ENCODE measurements at places on chromosomes 16 and 17.

- no peak for DNase-seq
Observed at GRCh38 chr17:74754832-74755231, 6.4 kb downstream of the NHERF1 start.

DNA sequence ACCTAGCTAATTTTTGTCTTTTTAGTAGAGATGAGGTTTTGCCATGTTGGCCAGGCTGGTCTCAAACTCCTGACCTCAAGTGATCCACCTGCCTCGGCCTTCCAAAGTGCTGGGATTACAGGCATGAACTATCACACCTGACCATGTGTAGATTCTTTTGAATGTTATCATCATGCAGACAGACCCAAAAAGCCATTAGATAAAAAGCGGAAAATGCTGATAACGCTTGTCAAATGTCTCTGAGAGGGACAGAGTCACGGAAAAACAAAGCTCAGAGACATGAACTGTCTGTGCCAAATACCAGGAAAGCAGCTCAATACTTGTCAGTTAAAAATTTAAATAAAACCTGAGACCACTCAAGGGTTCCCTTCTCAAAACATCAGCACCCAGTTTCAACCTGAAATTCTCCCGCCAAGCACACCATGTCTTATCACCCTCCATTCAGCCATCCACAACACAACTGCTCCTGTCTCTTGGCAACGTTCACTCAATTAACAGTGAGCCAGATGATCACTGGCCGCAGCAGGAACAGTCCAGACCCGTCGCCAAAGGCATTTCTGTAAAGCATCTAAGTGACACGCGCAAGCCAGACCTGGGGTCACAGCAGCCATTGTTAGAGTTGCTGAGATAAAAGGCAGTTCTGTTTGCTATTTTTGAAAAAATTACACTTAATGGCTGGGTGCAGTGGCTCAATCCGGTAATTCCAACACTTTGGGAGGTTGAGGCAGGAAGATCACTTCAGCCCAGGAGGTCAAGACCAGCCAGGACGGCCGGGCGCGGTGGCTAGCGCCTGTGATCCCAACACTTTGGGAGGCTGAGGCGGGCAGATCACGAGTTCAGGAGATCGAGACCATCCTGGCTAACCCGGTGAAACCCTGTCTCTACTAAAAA is 29.7 kb downstream of the FANCA start:
- no peak for DNase-seq

GRCh38 chr17:38789185-38789584 is 10.2 kb downstream of the PIP4K2B start:
- no peak for DNase-seq

DNA sequence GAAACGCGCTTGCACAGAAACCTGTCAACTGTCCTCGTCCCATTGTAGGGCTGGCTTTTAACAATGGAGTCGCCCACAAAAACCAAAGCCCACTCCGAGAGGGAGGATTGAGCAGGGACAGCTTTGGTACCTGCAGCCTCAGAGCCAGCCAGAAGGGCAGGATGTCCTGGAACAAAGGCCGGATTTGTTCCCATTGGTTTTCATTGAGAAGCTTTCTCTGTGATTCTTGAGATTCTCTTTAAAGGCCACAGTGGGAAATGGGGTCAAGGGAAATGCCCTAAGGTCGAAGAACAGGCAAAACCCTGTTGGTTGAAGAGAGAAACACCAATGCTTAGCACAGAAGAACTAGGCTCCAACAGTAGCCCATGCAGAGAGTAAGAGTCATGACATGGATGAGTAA is 65.4 kb downstream of the C16orf78 start:
- no peak for DNase-seq

DNA sequence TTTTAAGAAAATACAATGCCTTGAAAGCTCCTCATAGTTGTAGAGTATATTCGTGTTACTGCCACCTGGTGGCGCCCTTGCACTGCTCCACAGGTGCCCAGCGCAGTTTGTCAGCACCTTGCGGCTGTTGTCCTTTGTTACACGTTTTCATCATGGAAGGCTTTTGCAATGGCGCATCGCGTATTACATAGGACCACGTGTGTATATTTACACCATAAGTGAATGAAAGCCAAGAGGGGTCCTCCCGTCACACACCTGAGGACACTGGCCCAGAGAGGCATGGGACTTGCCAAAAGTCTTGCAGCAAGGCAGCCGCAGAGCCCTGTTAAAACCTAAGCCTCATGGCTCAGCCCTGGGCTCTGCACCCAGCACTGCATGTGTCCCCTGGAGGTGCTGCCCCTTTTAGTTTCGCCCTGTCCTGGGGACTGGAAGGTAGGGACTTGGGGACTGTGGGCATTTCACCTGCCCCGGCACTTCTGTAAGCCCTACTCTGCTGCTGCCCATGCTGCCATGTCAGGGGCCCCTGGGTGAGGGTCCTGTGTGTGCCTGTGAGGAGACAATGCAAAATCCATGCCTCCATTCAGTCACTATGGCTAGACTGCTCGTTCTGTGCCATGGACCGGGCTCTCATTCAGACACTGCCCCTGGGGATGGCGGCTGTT is 24.3 kb downstream of the POLR3E start:
- peak; percentile 40 for DNase-seq

DNA sequence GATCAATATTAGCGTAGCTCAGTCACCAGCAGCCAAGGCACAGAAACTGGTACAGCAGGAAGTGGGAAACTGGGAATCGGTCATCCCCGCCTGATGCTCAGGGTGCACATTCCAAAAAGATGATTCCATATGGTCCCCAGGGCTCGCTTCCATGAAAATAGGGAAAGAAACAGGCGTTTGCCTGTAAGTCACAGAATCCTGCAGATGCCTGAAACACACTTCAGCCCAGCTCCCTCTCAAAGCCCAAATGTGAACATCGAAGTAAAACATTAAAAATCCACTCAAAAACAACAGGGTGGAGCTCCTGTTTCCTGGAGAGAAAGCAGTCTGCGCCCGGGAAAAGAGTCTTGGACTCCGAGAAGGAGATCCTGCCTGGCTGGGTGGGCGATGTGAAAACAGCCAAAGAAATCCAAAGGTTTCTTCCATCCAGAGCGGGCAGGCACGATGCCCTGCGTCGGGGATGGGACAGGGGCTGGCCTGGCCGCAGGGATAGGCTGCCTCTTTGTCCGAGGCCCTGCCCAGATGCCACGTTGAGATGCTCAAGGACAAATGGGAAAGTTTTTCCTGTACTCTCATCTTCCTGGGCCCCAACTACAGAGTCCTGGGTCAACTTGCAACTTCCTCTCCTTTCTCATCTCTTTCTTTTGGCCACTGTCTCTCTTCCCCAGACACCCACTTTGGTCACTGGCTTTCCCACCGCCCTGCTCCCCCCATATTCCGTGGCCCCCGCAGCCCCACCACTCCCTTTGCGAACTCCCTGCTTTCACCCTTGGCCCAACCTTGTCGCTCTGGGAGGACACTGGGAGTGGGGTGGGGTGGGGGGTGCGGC is 743 bp downstream of the WIPI1 start:
- DNase-seq, result no peak

DNA sequence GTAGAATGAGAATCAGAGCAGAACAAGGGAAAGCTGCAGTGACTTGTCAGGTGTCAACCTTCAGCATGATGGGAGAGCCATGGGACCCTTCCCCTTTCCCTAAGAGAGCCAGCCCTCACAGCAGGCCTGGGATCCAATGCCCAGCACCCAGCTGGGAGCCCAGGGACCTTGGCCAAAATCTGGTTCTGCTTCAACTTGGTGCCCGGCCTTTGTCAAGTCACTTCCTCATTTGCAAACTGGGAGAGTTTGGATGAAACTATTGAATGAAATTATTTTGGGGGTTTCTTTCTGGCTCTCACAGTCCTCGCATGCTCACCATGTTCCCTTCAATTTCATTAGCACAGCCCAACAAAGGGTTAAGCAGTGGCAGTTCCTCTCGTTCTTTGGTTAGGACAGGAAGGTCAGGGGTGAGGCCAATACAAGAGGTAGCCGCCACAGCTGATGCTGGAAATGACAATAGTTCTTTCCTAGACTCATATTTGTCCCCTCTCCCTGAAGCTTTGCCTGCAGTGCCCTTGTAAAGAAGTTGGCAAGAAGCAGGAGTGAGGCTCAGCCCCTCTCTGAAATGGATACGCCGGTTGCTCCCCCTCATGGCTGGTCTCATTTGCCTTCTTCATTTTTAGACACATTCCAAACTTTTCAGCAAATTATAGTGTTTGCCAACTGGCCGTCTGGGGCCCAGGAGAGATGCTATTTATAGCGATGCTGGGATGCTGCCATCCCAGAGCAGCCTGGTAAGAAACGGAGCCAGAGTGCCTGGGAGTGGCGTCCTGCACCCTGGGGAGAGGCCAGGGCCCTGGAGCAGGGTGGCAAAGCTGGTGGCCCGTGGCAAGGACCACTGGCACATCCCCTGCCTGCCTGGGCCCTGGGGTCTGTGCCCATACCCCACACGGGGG is 34.5 kb upstream of the MEOX1 start:
- DNase-seq, result no peak

DNA sequence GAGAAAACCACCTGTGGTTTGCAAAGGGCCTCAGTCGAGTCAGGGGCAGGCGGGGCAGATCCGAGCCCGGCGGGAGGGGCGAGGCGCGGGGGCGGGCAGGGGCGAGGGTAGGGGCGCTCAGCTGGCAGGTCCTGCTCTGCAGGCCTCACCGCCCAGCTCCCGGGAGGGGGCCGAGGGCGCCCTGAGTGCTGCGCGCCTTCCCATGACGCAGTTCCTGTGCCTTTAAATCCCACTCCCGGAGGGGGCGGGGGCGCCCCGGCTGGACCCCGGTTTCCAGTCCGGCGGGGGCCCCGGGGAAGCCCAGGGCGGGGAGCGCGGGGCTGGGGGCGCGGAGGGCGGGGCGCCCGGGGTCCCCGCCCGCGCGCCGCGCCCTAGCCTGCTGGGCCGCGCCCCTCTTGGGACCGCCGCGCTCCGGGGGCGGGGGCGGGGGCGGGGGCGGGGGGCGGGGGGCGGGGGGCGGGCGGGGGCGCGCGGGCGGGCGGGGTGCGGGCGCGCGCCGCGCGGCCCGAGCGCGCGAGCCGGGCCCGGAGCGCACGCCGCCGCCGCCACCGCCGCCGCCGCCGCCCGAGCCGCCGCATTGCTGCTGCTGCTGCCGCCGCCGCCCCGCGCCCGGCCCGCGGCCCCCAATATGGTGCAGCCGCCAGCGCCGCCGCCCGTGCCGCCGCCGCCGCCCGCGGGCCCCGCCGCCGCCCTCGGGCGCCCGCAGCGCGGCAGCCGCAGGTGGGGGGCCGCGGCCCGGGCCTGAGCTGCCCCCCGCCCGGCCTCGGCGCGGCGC is at the start of gene JPH3:
Gene JPH3, plus strand, starts transcription at position 508 of the 775 bp plus-strand sequence. CDS start 639 bp downstream, outside the sequence.
- no peak for DNase-seq

DNA sequence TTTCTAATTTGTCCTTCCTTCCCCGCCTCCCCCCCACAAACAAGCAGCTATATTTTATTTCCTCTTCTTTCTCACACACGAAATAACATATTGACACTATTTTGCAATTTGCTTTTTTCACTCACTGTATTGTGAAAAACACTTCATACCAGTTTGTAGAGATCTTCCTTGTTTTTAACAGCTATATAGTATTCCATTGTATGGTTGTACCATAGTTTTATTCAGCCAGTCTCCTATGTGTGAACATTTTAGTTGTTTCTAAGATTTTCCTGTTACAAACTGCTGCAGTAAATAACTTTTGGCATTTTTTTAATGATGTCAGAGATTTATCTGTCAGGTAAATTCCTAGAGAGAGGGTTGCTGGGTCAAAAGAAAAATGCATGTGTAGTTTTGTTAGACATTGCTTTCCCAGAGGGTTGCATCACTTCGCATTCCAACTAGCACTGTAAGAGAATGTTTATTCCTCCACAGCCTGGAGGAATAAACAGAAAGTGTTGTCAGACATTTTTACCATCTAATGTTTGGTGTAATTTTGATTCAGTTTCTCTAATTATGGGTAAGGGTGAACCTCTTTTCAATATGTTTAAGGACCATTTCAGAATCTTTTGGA is 101.2 kb downstream of the MRTFB start:
- no peak for DNase-seq

DNA sequence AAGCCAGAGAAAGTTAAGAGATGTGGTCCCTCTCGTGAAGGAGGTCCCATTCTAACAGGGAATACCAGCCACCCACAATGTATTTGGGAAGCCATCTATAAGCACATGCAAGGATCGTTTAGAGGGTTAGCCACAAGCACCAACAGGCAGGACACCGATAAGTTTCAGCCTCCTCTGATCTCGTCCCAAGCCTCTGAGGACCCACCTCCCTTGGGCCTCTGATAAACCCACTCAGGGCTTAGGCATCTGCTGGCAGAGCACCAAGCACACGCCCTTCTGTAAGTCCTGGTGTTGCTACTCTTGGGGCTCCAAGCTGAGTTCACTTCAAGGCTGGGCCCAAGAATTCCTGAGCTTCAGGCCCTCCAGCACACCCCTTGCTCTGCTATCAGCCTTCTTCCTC is 5.4 kb upstream of the PNPO start:
- peak; percentile 88 for DNase-seq

DNA sequence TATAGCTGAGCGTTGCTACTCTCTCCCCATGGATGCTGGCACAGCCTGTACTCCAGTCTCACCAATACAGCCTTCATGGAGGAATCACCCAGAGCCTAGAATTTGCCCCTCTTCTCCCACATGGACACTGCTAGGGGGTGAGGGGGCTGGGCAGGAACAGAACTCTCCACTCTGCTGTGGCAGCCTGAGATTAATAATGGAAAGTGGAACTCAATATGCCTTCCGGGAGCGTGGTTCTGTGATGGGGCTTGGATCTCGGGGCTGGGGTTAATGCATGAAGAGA is 1.2 kb downstream of the SLC9A5 start:
- no peak for DNase-seq

DNA sequence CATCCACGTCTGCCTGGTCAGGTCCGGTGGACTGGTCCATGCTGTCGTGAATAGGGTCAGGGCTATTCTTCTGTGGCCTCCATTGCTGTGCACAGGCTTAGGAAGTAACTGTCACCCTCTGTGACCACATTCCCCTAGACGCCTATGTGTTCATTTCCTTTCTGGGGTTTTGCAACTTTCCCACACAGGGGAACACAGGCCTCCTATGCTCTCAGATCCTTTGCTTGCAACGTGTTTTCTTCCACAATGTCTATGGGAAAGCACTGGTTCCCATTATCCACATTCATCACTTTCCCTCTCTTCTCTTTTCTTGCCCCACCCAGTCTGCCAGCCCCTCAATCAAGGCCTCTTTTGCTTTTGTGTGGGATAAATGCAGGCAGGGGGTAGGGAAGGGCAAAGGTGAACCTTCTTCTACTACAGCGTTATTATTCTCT is 43.2 kb upstream of the DNAJA2 start:
- DNase-seq, result no peak

GRCh38 chr17:66826856-66827255 is 8.1 kb upstream of the CACNG5 start:
- no peak for DNase-seq

- DNase-seq, result no peak
Observed at GRCh38 chr16:49621241-49622083, 234.4 kb downstream of the ZNF423 start.

DNA sequence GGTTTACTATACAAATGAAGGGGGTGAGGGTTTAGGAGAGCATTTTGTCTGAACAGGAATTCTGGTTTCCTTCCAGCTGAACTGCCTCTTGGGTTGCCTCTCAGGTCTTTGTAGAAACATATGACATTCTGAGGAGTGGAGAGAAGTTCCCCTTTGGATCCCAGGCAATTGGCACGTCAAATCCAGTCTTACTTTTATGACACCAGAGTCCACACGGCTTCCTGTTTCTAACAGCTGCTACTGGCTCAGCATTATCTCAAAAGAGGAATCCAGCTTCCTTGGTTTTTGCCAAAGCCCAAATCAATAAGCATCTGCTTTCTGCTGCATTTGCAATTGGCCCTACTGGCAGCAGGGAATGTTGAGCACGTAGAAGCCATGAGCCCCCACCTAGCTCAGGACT is 97.6 kb upstream of the FAM20A start:
- no peak for DNase-seq
